ENCODE measurements at places on chromosomes 4 and X. TPM values are rescaled to one million over a fixed set of nuclear protein-coding genes. Genes with fewer than 3 reads are reported as not detected.

The YY2 gene
- total RNA-seq: 1.4 TPM

The IL2 gene
- not detected for total RNA-seq

The IKBKG gene
- 16.5 TPM for total RNA-seq

The MAGEA2B gene
- 16.1 TPM for total RNA-seq

The CENPVL2 gene
- total RNA-seq: not detected

The HPGDS gene
- total RNA-seq: not detected

The VCX gene
- total RNA-seq: not detected

GRCh38 chr4:951186-951585, 18.9 kb downstream of the TMEM175 start:
- DNase-seq: no peak

GRCh38 chrX:83819304-83819703, 41.6 kb upstream of the CYLC1 start:
- no peak for DNase-seq

DNA sequence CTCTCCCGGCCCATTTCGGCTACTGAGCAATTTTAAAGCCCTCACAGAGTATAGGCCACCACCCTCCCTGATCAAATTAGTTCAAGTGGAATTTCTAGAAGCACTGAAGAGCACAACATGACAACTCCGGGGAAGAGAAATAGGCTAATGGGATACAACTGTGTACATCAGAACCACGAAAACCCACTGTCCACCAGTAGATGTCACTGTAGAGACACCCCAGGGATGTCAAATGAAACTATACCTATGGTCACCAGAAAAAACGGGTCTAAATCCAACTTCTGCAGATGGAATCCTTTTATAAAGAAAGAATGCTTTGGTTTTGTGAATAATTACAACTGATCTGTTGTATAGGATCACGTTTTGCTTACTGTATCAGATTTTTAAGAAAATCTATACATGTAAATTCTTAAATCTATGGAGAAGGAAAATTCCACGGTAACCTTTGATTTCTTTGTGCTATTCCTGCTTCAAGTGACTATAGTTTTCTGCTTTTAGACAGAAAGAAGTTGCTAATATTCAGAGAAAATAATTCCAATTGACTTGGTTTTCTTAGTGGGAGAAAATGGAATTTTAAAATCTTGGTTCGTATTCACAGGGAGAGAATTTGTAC, 29.5 kb upstream of the MAP3K15 start:
- peak; percentile 56 for DNase-seq

GRCh38 chr4:170025523-170026252, 507 bp downstream of the MFAP3L start:
- no peak for DNase-seq

DNA sequence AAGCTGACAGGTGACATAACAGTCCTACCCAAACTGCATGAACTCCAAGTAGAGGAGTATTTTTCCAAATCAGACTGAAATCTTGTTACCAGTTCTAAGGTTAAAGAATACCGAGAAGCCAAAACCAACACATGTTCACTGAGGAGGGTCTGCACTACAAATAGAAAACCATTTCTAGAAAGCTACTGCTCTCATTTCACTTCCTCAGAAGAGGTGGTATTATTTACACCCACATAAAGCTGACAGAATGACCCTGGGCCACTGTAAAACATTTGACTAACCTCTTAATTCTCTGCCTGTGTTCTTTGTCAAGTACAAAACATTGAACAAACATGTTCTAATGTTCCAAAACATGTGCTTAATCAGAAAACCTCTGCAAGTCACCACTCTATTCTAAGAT, 95.8 kb downstream of the IQCM start:
- DNase-seq: no peak

DNA sequence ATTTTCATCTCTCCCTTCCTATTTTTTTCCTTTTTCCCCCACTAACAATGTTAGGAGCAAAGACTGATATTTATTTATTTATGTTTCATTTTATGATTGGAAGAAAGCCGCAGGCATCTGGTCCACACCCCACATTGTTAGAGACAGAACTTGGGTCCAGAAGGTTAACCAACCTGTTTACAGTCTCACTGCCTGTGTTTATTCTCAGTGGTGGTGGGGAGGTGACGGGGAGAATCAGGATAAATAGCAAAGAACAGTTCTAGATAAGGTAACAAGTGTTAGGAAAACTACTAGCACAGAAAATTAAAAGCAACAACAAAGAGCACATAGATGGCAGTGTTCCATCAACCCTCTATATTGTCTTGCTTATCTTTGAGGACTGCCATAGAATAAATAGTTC, 301.7 kb upstream of the DIPK2B start:
- no peak for DNase-seq

GRCh38 chrX:13430136-13430827, 110.4 kb upstream of the ATXN3L start:
- DNase-seq: no peak

DNA sequence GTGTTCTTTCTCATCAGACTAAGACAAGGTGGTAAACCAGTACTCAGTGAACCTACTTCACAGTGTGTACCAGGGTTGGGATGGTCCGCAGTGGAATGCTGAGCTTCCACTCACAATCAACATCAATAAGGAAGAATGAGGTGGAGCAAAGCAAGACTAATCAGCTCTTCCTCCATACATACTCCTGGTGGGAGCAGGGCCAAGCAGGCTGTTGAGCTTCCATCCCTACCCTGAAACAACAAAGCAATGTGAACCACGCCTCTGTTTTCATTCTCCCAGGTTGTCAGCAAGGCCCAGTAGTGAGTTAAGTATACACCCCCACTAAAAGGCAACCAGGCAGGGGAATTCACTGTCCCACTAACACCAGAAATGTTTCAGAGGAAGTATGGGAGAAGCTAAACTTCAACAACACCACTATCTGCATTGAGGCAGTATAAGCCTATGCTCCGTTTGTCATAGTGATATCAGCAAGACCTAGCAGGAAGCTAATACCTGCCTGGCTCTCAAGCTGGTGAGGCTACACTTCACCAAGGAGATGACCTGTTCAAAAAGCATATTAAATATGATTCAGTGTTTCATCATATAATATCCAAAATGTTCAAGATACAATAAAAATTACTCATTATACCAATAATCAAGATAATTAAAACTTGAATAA, 109.5 kb downstream of the DDX60 start:
- DNase-seq: no peak

GRCh38 chr4:119690871-119691270, 62.3 kb upstream of the PDE5A start:
- no peak for DNase-seq

DNA sequence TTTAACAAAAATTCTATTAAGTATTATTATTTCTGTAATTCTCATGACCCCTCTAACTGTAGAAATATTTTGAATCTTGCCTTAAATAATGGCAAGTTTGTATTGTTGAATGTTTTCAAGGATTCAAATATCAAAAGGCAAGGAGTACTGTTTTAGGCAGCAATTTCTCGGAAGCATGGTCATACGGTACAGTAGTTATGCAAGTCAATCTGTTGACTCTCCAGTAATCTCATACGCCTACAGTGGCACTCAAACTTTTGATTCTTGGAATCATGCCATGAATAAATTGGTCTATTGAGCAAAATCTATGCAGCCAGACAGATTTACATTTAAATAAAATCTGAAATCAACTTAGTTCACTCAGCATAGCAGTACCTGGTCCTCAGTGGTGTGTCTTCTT, 139.6 kb upstream of the FAM47C start:
- no peak for DNase-seq

- DNase-seq: no peak
Observed at GRCh38 chr4:76212851-76213414, 691 bp downstream of the SCARB2 start.

DNA sequence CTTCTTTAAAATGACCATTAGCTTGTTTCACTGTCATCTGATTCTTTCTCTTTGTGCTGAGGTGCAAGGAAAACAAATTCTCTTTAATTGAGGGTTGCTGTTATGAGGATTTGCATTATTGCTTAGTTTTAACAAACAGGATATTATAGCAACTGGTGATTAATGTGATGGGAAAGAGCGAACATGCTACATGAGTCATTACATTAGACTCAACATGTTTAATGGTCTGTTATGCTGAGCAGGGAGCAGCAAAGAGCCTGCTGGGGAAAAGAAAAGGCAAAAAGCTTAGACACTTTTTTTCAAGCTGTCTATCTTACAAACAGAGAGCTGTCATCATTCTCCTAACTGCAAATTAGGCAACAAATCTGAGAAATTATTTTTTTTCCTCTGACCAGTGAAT, 230.5 kb upstream of the LCORL start:
- DNase-seq: no peak

GRCh38 chrX:124217304-124218251, 114.9 kb upstream of the TEX13D start:
- DNase-seq: peak; percentile 80

GRCh38 chr4:163271555-163272127, 60.8 kb downstream of the NPY1R start:
- DNase-seq: no peak

DNA sequence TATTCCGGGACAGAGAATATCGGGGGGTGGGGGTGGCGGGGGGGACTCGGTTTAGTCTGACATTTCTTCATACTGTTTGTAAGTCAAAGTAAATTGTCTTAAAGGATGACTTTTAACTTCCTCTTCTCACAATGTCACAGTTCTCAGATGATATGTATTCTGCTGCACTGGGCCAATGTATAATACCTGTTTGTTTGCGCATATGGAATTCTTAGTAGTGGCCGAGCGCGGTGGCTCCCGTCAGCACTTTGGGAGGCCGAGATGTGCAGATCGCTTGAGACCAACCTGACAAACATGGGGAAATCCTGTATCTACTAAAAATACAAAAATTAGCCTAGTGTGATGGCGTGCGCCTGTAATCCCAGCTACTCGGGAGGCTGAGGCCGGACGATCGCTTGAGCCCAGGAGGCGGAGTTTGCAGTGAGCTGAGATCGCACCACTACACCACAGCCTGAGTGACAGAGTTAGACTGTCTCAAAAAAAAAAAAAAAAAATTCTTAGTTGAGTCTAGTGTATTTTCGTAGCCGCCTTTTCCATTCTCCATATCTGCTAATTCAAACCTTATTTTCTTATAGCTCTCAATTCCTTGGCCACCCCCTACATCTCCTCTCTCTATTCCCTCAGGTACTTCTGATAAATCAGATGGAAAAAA, 851 bp downstream of the POLR2B start:
- DNase-seq: peak; percentile 39

DNA sequence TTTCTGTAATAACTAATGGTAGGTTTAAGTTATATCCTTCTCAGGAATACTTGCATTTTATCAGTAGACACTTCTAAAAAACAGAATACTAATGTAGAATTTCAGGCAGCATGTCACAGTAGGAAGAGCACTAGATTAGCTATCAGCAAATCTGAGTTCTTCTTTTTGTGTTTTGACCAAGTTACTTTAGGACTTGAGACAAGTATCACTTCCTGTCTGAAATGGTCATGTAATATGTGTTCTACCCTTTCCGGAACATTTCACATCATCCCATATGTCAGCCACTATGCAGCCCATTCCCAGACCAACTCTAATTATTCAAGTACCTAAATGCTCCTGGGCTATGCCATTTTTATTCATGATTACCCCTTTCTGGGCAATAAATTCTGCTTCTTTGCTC, 401.8 kb upstream of the RPS6KA3 start:
- DNase-seq: no peak

DNA sequence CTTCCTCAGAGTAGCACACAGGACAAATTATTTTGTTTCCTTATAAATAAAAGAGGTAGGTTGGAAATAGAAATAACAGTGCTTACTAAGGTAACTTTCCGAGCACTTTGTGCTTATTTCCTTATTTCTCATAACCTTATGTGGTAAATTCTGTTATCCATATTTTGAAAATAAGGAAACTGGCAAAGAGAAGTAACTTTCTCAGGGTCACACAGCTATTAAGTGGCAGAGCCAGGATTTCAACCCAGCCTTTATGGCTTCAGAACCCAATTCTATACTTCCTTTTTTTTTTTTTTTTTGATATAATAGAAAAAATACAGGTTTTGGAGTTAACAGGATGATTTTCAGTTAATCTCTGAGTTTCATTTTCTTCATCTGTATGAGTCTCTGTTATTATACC, 3.3 kb downstream of the UTP3 start:
- no peak for DNase-seq

DNA sequence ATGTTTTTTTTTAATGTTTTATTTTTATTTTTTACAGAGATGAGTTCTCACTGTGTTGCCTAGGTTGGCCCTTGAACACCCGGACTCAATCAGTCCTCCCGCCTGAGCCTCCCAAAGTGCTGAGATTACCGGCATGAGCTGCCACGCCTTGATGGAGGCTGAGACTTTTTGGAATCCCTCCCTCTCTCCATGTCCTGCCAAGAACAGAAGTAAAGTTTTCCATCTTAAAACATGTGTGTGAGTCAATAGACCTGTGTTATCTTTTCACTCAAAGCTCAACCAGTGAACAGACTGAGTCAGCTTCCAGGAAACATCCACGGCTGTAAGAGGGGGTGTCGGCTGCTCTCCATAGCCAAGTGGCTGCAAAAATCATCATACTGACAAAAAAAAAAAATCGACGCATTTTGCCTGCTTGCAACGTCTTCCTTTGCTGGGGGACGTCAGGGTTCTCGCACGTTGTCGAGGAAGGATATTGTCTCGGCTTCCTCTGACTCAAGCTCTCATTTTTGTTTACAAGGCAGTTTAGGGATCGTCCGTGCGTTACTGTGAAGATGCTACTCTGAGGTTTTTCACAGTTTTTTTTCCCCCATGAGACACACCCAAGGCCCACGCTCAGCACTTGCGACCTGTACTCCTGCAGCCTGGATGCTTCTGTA, 10.0 kb upstream of the ASMTL start:
- peak; percentile 85 for DNase-seq

GRCh38 chrX:104335756-104336155, 81.0 kb upstream of the ESX1 start:
- peak; percentile 87 for DNase-seq

- no peak for DNase-seq
Observed at GRCh38 chr4:159178151-159178546, 75.3 kb downstream of the RAPGEF2 start.

DNA sequence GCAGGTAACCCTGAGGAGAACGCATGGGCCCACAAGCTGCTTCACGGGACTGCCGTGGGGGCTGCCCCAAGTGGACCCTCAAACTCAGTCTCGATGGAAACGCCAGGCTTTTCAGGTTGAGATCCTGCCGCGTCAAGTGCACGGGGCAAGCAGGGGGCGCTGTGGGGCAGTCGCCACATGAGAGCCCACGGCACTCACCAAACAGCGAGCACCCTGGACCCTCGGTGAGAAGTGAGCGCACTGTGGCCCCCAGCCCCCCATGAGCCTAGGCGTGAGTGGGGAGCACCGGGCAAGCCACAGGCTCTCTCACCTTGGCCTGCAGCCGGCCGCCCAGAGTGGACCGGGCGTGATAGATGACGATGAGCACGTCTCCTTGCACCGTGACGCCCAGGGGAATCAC, 50.9 kb upstream of the CPLX1 start:
- DNase-seq: no peak

DNA sequence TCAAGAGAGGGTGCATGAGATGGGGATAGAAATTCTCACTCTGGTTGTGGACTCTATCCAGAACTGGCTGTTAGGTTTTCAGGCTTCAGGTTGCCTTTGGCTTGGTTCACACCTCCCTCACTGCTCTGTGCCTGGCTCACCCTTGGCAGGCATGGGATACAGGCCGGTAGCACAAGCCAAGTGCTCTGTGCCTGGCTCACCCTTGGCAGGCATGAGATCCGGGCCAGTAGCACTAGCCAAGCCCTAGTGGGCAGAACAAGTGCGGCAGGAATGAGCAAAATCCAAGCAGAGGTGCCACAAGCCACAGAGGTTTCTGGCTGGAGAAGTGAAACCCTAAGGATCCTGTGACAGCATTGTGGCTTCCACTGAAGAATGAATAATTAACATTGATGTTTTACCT, 1642.3 kb downstream of the C4orf33 start:
- DNase-seq: no peak
